ENCODE measurements at places on chromosomes 3 and 15.

GRCh38 chr3:146148468-146148931 is 12.5 kb downstream of the PLOD2 start:
- no peak for DNase-seq

DNA sequence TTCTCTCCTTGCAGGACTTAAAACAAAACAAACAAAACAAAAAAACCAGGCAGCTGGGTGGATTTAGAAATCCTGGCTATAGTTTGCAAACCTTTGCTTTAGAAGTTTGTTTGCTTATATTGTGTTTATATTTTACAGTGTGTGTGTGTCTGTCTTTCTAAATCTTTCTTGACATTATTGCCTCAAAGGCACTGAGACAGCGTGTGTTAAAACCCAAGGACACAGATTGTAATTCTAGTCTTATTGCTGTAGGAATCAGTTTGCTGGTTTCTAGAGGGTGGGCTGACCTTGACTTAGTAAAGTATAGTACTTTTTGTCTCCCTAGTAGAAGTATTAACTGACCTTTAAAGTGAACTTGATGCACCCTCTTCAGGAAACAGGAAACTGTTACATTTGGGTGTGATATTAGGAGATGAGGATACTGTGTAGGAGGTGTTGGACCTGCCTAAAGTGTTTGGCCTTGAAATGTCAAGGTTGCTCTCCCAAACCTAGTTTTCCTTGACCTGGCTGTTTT is 71.0 kb downstream of the TCF12 start:
- no peak for DNase-seq

DNA sequence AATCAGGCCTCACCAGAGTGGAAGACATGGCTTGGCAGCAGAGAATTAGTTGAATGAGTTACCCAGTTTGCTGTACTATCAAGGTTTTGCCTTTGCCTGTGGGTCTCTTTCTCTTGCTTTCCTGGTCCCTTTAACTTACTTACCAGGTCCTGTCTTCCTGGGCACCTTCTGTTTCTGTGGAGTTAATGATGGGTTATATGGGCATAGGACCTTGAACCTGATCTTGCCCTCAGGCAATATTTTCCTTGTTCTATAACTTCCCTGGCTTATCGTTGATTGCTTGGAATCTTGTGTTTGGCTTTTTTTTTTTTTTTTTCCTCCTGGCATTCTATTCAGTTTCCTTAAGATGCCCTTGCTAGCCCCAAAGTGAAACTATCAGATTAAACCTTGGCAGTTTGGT is 106.8 kb downstream of the HHLA2 start:
- no peak for DNase-seq

DNA sequence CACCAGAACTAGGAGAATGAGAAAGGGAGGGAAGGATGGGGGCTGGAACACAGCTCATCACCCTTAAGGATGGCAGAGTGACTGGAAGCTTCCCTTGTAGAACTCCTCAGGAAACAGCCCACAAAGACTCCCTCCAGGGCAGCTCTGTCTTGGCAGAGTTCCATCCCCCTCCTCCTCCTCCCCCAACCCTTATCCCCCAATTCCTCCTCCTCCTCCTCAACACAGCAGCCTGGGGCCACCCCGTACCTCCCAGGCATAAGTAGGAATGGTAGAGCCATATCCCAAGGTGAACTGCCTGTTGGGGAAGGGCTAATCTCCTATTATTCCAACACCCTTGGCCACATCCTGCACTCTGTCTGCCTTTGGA is 38.8 kb downstream of the ADCY5 start:
- no peak for DNase-seq

GRCh38 chr15:75561888-75562287 is 17.2 kb downstream of the PTPN9 start:
- no peak for DNase-seq

- DNase-seq = no peak
Observed at GRCh38 chr3:86743233-86743632, 247.7 kb downstream of the VGLL3 start.

GRCh38 chr3:86996261-86996955 is 5.5 kb upstream of the VGLL3 start:
- DNase-seq = no peak

GRCh38 chr3:122691195-122691594 is 10.6 kb downstream of the PARP14 start:
- no peak for DNase-seq

GRCh38 chr15:74213858-74214284 is 11.3 kb upstream of the STRA6 start:
- DNase-seq = no peak

Data from hippocampal formation (tissue), 2 donors.